Dermis blood vessel endothelial cell (primary cell): ENCODE measurements at places on chromosomes 13 and 19. TPM values are rescaled to one million over a fixed set of nuclear protein-coding genes. Genes with fewer than 3 reads are reported as not detected.
A peak's percentile ranks its signal among the peaks of the same experiment; 100 is the strongest.

DNA sequence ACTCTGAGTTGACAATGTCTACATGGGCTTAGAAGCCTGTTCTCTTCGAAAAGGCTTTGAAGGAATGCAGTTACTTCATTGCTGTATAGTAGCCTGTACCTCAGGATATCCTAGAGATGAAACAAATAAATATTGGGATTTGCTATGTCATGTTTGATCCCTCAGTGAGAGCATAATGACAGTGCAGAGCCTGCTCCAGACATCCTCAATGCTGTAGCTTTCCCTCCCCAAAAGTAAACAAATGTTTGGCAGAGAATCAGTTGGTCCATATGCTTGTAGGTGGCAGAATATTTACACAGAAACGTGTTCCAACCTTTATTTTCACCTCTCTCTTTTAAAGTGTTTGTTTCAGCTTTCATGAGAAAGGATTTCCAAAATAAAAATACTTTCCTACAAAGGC lies 515.3 kb upstream of the SGCG start:
- DNase-seq = no peak

- DNase-seq = peak; percentile 54
Measured at GRCh38 chr19:5048727-5049553, 80.0 kb downstream of the KDM4B start.

- DNase-seq = no peak
Measured at GRCh38 chr19:31938675-31939074, 406.7 kb upstream of the ZNF507 start.

GRCh38 chr13:33401238-33401637 lies 115.7 kb upstream of the STARD13 start:
- peak; percentile 22 for DNase-seq

DNA sequence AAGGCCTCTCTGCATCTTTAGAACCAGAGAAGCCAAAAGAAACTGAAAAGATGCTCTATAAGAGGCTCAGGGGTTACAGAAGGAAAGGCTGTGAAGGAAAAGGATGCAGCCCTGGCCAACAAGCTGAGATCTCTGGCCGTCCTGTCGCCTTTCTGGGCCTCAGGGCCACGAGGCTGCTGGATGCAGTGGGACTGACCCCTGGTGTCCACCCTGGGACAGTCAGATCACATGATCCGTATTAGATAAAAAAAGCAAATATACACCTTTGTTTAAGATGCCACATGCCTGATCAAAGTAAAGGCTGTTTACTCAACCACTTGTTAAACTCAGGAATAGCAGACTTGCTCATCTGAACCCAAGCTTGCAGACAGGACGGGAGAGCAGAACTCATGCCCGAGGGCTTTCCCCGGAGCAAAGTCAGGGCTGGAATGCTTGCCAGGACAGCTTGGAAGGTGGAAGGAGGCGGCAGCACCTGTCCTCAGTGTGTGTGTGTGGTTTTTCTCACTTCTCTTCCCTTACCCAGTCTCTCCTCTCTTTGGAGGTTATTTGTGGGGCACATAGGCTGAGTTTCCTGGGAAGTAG lies 206.5 kb upstream of the TSHZ3 start:
- DNase-seq = no peak

DNA sequence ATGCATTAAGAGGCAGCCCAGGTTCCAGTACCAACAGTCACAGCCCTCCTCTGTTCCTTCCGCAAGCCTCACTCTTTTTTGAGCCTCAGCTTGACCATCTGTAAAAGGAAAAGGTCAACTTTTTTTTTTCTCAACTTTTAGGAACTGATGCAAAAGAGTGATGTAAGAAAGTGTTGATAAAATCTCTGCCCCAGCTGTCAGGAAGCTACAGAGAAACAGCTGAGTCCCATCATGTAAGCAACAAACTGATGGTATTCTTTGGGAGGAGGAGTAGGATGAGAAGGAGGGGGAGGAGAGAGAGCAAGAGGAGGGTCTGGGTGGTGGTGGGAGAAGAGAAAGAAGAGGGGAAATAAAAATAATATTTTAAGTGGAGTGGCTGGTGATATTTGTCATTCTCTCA lies 233.9 kb upstream of the TSHZ3 start:
- DNase-seq = no peak

GRCh38 chr19:30376272-30376671 lies 4.1 kb downstream of the ZNF536 start:
- DNase-seq = no peak

GRCh38 chr19:39384839-39385568 lies 5.9 kb downstream of the PAF1 start:
- DNase-seq = no peak

DNA sequence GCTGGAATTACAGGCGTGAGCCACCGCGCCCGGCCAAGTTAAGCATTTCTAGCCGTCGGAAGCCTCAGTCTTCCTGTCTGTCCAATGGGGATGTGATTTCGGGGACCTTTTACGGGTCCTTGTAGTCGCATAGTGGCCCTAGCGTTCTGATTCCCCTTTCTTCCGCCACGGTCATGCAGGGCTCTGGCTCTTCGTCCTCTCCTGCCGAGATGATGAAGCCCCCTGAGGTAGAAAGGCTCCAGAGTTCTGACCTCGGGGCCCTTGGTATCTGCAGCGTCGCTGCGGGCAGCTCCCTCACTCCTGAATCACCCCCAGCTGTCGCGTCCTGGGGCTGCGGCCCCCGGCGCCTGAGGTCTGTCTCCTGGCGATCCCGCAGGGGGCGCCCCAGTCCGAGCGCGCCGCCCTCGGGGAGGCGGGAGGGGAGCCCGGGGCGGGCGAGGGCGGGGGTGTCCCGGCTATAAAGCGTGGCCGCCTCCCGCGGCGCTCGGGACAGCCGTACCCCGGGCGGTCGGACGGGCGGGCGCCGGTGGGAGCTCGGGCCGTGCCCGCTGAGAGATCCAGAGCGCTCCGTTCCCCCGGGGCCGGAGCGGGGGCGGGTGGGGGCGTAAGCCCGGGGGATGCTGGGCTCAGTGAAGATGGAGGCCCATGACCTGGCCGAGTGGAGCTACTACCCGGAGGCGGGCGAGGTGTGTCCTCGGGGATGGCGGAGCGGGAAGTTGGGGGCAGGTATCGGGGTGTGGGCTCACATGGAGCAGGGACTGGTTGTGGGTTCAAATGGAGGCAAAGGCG lies at the start of gene FOXA3:
TSS of gene FOXA3 (plus strand) at position 487 of the 789 bp plus-strand sequence. CDS start at position 618, 131 bp downstream.
- DNase-seq = peak; percentile 61

DNA sequence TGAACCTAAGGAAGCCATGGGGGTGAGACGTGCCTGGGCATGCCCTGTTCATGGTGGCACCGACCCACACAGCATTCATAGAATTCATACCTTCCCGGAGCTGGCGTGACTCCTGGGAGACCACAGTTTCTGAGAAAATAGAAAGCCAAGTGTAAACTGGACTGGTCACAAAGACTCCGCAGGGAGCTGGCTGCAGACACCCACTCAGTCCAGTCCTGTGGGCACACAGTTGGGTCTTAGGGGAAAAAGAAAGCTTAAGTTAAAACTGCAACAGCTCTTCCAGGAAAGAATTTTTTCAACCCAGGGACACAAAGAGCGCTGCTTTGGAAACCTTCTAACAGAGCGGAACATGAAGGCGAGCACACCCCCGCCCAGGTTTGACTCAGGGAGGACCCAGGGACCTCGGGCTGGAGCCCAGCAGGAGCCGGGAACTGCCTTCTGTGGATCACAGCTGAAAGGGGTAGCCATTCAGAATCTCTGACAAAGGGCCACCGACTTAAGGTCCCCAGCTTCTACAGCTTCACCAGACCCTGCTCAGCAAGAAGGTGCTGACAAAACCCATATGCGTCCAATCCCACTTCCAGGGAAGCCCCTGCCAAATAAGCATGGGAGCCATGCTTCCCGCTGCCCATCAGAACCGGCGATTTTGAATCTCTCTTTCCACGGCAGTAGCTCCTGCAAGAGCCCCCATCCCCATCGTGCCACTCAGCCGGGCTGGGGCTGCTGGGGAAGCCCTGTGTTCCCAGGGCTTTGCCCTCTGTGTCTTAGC lies 183.7 kb downstream of the COL4A1 start:
- DNase-seq = no peak

GRCh38 chr19:9431475-9431874 lies 3.9 kb downstream of the ZNF266 start:
- DNase-seq = peak; percentile 35

DNA sequence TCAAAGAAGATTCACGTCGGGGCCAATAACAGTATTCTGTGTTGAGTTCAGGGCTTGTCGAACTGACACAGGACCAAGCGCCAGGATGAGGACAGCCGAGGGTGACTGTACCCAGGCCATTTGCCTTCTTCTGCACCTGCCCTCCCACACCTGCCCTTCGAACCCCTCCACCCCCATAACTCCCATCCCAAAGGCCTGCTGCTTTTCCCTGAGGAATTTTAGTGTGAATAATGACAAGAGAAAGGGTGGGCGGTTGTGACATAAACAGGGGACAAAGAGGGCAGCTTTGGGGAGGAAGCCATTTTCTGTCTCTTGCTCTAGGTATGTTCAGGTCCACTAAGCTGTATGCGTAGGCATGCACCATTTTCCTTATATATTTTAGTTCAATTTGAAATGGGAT lies 26.1 kb downstream of the GJA3 start:
- DNase-seq = no peak

DNA sequence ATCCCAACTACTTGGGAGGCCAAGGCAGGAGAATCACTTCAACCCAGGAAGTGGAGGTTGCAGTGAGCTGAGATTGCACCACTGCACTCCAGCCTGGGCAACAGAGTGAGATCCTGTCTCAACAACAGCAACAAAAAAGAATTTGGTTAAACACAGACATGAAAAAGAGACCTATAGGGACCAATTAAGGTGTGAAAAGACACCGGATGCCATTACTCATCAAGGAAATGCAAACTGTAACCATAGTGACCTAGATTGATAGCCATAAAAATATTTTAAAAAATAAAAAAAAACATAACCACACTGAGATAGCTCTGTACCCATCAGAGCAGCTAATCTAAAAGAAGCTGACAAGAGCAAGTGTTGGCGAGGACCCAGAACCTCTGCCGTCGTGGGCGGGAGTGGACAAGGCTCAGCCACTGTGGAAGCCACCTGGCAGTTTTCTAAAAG lies 37.1 kb upstream of the ISYNA1 start:
- DNase-seq = no peak

DNA sequence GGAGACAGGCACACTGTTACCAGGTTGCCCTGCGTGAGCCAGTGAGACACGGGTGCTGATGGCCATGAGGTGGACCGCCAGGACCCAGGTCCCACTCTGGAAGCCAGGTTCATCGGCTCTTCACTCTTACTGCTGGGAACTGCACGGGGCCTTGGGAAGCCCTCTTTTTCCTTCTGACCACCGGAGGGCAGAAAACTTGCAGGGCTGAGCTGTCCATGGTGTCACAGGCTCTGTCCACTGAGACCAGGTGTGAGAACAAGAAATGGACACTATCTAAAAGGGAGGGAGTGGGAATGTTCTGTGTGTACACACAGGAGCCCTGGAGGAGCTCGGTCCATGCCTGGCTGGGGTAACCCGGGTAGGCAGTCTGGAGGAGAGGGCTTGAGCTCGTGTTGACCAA lies 93.4 kb downstream of the UQCRFS1 start:
- DNase-seq = no peak

- peak; percentile 90 for DNase-seq
Measured at GRCh38 chr19:34985249-34986022, 14.7 kb upstream of the GRAMD1A start.

Gene IZUMO1
- 0.17 and 0.28 TPM in 2 replicates for total RNA-seq

Gene MPV17L2
- total RNA-seq = 15.3 and 19.3 TPM in 2 replicates

Gene ATP8B3
- 0.85 and 1.2 TPM in 2 replicates for total RNA-seq

Gene KLK7
- total RNA-seq = under 0.01 TPM in 1 of 2 replicates, not detected in the other

Gene S1PR5
- total RNA-seq = under 0.01 TPM in 1 of 2 replicates, not detected in the other

Gene IFI30
- total RNA-seq = 8.0 and 8.5 TPM in 2 replicates

Gene C19orf81
- total RNA-seq = 0.28 TPM in 1 of 2 replicates, not detected in the other

Gene NLRP11
- 0.05 TPM in 1 of 2 replicates, not detected in the other for total RNA-seq

Gene RNF17
- total RNA-seq = 0.09 TPM in 1 of 2 replicates, not detected in the other

Gene CYP2A6
- total RNA-seq = not detected in 2 replicates

Gene ZIK1
- 5.3 and 6.1 TPM in 2 replicates for total RNA-seq

Gene PTH2
- not detected in 2 replicates for total RNA-seq

Gene KASH5
- not detected in 2 replicates for total RNA-seq

Gene CACNA1A
- 0.14 and 0.17 TPM in 2 replicates for total RNA-seq

Gene CGB5
- not detected in 2 replicates for total RNA-seq
